ENCODE measurements at places on chromosomes 11 and 22.

DNA sequence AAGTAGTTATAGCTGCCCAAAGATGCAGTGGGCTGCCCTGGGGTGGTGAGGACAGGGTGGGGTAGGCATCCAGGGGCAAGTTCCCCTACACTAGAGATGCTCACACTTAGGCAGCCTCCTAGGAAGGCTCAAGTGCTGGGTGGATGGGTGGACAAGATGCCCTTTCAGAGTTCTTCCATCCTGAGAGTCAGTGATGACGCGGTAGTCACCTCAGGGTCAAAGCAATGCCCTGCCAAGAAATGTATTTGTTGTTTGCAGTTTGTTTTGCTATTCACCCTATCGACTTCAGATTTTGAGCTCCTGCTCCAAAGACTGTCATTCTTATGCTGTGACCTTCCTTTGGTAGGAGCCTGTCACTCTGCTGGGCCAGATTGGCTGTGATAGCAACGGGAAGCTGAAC is 18.9 kb downstream of the POLA2 start:
- no peak for DNase-seq

DNA sequence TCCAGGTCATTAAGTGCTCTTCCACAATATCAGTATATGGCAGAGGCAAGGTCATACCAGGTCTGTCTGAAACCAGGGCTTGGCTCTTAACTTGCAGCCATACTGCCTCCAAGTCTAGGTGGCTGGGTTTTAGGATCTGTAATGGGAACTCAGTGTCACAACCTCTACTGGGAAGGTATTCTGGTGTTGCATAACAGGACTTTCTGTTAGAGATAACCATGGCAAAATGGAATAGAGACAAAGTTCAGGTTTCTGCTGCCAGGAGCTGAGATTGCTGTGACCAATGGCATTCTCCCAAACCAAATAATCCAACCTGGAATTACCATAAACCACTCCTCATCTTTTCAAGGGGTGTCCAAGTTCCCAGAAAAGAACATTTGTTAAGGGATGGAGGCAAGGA is 6.8 kb upstream of the SAA1 start:
- no peak for DNase-seq

DNA sequence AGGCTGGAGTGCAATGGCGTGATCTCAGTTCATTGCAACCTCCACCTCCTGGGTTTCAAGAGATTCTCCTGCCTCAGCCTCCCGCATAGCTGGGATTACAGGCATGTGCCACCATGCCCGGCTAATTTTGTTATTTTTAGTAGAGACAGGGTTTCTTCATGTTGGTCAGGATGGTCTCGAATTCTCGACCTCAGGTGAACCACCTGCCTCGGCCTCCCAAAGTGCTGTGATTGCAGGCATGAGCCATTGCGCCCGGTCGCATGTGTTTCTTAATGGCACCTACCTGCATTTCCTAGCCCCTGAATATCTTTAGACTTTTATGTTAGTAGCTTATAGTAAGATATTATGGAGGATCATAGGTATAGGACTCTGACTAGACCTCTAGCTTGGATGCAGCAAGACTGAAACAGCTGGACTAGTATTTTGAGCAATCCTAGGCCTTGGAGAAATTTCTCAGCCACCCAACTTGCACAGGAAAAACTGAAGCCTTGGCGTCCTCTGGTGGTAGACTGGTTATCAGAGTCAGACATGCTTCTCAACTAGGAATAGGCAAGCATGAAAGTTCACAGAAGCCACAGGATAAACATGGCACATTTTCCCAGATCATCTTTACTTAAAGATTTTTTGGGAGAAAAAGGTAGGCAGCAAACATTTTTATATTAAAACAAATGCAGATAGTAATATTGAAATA is 22.7 kb upstream of the C1QTNF4 start:
- peak; percentile 32 for DNase-seq

GRCh38 chr22:22703203-22703570 is 58.8 kb downstream of the GGTLC2 start:
- DNase-seq, result no peak

DNA sequence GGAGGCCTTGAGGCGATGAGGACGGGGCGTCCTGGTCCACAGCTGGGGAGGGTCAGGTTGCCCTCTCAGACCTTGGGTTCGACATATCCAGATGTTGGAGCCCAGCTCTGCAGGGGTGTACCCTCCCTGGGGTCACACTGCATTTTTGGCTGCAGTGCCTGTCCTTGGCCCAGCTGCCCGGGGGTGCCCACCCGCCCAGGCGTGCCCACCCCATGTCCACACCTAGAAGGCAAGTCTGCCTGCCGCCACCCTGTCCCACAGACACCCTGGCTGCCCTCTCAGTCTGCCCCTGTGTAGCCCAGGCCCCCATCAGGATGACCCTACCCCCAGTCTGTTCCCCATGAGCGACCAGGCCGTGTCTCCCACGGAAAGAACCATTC is 3.0 kb downstream of the LSP1 start:
- DNase-seq, result no peak

Data from pulmonary artery endothelial cell (primary cell).